ENCODE measurements at places on chromosomes 16 and 17.
A peak's percentile ranks its signal among the peaks of the same experiment; 100 is the strongest.

- peak; percentile 67 for DNase-seq
These were observed 1.1 kb downstream of the ACSF2 start for GRCh38 chr17:50426814-50427787.

GRCh38 chr17:77491921-77492445 lies 351.2 kb downstream of the SEC14L1 start:
- no peak for DNase-seq

- no peak for DNase-seq
These were observed 17.3 kb downstream of the ELAC2 start for GRCh38 chr17:13000561-13000960.

GRCh38 chr17:9324864-9325263 lies 250.8 kb downstream of the STX8 start:
- no peak for DNase-seq

- DNase-seq, result peak; percentile 39
These were observed 1.6 kb downstream of the HOXB2 start for GRCh38 chr17:48543107-48543853.

- DNase-seq, result no peak
These were observed 31.4 kb downstream of the MYO15A start for GRCh38 chr17:18139949-18140348.

DNA sequence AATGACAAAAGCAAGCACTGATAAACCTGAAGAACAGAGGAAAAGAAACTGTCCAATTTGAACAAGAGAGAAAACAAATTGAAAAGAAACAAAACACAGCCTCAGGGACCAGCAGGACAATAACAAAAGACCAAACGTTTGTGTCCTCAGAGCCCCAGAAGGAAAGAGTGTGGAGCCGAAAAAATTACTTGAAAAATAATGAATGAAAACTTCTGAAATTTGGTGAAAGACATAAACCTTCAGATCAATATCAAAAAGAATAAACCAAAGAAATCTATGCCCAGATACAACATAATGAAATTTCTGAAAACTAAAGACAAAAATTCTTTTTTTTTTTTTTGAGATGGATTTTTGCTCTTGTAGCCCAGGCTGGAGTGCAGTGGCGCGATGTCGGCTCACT lies 45.6 kb downstream of the CCDC57 start:
- no peak for DNase-seq

DNA sequence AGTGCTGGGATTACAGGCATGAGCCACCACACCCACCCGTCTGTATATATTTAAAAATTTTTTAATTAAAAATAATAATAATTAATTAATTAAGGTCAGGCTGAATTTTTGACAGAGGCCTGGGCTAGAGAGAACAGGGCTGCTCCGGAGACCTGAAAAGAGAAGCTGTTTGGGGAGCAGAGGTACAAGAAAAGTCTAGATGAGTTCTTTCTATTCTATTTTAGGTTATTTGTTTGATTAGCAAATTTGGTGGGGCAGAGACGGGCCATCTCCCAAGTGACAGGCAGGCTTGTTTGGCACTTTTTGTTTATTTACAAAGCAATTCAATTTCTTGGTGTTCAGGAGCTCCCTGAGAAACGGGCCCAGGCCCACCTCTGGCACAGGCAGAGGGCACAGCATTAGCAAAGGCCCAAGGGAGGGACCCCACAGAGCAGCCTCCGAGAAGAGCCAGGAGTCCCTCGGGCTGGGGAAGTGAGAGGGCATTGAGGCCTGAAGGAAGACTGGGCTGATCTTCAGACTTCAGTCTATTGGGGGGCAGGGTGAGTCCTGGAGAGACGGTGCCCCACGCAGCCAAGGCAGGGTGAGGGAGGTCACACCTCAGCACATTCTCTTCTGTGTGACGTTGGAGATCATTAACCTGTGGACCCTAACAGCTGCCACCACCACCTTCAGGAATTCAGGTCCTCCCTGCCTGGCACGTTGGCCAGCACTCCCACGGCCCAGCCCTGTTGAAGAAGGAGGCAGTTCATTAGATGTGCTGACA lies 10.8 kb upstream of the RIPOR1 start:
- no peak for DNase-seq

DNA sequence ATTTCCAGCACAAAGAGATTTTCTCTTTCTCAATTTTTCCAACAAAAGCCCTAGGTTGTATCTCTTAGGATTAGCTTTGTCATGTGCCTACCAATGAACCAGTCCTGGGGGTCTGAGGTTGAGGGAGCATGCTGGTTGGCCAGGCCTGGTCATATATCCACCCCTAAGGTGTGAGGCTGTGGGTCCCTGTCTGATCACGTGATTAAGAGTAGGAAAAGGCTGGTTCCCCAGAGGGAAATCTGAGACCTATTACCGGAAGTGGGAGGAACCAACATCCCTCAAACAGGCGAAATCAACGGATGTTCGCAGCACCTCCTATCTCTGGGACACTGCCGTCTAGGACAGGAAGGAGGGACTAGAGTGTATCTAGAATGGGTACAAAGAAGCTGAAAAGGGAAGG lies 185.7 kb upstream of the IRX5 start:
- DNase-seq, result no peak

DNA sequence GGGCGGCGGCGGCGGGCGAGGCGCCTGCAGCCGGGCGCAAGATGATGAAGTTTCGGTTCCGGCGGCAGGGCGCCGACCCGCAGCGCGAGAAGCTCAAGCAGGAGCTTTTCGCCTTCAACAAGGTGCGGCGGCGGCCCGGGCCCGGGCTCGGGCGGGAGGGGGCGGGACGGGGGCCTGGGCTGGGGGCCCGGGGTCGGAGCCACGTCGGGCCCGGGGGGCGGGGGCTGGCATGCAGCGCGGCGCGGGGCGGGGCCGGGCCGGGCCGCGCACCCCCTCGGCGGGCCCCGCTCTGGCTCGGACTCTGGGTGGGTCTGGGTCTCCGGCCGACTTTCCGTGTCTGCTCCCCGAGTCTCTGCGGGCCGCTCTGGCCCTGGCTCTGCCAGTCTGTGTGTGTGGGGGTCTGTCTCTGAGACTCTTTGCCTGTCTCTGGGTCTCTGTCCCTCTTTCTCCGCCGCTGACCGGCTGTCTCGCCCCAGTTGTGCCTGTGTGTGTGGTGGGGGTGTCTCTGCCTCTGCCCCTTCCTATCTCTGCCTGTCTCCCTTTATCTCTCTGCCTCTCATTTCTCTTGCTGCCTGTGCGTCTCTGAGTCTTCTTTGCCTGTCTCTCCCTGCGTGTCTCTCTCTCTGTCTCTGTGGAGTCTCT lies 328 bp downstream of the LLGL1 start:
- no peak for DNase-seq

GRCh38 chr17:32671896-32672295 lies 185.1 kb downstream of the CDK5R1 start:
- no peak for DNase-seq

DNA sequence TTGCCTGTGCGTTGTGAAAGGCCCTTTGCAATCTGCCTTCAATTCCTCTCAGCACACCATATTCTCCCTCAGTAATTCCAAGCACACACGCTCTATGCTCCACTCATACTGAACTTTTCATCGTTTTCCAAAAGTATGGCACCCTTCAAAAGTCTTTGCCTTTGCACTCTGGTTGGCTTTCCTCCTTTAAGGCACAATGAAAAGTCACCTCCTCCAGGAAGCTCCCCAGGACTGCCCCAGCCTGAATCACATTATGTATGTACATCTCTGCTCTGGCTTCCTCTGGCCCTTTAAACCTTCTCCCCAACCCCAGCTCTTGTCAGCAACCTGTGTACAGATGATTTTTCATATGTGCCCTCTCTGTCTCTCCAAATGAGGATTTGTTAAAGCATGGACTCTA lies 250.7 kb downstream of the MAF start:
- no peak for DNase-seq

All from stimulated activated effector memory CD8-positive, alpha-beta T cell treated with anti-CD3 and anti-CD28 coated beads, Interleukin-12 subunit alpha, Interleukin-12 subunit beta, amount 100 ng/mL, for 72 hours (primary cell).